ENCODE measurements at places on chromosomes 4 and X.

GRCh38 chr4:89009115-89009514 lies 47.9 kb downstream of the FAM13A start:
- no peak for DNase-seq

- DNase-seq = peak; percentile 38
Measured at GRCh38 chr4:173420324-173420752, 21.4 kb upstream of the SCRG1 start.

GRCh38 chr4:100823066-100823992 lies 305.5 kb upstream of the EMCN start:
- DNase-seq = peak; percentile 81

- no peak for DNase-seq
Measured at GRCh38 chr4:188811121-188811520, 671.9 kb downstream of the TRIML1 start.

DNA sequence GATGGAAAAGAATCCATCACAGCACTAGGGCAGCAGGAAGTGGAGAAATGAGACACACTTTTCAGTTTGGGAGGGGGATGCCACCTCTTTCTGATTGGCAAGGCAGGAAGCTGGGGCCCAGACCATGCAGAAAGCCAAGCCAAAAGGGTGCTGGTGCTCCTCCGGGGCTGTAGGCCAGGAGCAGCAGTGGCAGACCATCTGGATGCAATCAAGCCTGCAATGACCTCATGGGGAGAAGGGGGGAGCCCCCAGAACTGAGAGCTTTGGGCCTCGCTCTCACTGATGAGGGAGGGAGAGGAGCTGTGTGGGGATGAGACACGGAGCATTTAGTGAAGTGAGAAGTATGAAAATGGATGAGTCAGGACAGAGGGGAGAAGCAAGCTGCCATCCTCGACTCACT lies 141.3 kb upstream of the NALF2 start:
- peak; percentile 87 for DNase-seq

- DNase-seq = no peak
Measured at GRCh38 chr4:16731776-16732380, 166.6 kb downstream of the LDB2 start.

GRCh38 chr4:3516061-3516835 lies 16.0 kb downstream of the LRPAP1 start:
- DNase-seq = no peak

DNA sequence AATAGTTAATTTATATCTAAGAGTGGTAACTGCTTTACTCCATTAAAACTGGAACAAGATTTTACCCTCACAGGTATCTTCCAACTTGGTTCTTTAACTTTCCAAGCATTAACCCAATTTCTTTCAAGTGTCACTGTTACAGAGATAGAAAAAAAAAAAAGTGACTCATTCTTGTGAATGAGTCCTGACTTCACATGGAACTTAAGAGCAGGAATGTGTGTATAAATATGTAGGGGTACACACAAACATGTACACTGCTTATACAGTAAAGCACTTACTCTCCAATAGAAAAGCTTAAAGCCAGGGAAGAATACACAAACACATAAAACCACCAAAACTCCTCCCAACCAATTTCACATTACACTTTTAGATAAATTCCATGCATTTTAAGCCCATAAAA lies 38.8 kb downstream of the TAPT1 start:
- peak; percentile 14 for DNase-seq

DNA sequence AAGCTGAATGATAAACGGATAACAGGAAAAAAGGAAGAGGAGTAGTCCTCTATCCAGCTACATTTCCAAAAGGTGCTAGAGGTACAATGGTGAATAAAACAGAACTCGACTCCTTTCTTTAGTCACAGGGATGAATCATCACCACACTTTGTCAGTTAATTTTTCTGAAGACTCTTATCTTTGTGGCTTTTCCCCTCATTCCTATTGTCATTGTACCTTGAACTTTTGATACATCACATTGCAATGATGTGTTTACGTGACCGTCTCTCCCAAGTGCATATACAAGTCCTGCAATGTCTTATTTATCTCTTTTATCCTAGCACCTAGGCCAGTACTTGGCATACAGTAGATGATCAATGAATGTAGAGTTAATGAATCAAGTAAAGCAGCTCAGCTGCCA lies 134.7 kb downstream of the LHFPL1 start:
- no peak for DNase-seq

DNA sequence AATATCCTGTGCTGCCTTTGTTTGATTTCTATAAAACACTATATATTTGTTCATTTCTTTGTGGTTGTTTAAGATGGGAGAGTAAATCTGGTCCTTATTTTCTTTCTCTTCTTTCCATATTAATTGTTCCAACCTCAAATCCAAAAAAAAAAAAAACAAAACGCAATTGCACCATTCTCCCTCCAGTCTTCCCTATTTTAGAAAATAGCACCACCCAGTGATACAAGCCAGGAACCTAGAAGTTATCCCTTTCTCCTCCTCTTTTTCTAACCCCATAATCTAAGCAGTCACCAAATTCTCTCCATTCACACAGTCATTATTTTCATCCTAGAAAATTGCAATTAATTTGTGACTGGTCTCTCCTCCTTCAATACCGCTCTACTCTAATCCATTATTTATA lies 107.8 kb downstream of the GABRA3 start:
- no peak for DNase-seq

DNA sequence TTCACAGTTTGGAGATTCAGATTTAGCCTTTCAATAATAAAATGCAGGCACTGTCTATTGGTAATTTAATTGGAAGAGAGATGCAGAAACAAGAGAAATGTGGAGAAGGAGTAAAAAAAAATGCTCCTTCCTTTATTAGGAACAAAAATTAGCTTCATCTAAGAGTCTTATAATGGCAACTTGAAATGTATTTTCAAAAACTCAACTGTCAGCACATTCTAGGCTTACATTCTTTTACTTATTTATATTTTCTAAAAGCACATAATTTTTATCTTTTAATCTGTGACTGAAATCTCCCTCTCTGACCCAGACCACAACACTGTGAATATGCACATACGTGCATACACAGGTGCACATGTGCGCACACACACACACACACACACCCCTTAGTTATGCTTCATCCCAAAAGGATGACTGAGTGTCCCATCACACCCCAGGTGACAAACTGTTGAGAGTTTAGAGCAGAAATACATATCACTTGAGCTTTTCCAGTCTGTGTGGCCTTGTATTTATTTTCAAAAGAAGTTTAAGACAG lies 29.7 kb downstream of the NR3C2 start:
- DNase-seq = no peak

DNA sequence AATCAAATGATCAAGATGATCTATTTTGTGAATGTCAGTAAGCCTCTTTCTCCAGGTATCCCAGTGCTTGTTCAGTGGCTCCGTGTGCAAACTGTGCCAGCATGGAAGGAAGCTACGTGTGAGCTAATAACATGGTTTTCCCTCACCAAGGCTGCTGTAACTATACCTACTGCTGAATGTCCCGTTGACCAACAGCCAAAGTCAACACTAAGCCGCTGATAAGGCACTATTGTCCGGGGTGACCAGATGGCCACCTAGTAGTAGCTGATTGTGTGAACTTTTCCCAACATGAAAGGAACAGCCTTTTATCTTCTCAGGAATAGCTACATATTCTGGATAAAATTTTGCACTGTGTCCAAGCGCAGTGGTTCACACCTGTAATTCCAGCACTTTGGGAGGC lies 58.0 kb upstream of the ABCG2 start:
- DNase-seq = no peak

DNA sequence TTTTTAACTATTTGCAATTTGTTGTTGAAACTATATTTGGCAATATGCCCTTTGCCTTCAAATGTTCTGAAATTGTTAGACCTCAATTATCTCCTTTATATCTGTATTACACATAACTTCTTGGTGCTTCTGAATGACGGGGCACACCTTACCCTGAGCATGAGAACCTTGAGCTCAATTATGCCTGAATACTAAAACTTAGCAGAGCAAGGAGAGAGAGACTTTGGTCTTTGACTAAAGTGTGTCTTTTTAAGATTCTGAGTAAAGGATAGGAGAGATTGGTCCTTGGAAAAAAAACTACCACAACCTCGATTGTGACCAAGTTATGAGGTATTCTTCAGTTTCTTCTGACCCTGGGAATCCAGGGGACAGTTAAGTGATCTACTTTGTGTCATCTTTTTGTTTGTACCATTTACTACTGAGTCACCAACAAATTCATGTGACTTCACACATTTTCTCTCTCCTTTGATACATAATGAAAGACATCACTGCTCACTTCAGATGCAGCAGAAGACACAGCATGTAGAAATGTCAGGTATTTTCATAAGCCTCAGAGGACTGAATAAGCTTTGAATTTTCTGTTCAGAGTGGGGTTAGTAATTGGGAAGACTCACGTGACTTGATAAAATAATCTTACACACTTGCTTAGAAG lies 51.4 kb downstream of the PTTG2 start:
- peak; percentile 21 for DNase-seq

GRCh38 chrX:154014429-154015380 lies 5.0 kb downstream of the IRAK1 start:
- DNase-seq = no peak

DNA sequence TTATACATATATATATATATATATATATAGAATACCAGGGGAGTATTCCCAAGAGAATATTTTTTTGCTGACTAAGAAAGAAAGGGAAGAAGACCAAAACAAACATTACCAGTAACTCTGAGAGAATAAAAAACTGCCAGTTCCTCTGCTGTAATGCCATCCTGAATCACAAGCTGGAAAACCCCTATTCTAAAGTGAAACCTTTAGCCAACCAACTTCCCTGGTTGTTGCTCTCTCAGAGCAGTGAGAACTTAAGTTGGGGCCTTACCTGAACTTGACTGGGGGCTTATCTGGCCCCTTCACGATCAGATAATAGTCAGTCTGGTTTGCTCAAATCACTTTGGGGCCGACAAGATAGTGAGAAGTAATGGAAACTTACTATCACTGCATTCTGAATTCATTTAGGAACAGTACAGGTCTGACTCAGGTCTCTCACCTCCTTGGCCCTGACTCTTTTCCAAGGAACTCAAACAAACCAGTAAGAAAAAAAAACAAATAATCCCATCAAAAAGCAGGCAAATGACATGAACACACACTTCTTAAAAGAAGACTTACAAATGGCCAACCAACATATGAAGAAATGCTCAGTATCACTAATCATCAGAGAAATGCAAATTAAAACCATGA lies 62.5 kb downstream of the CD40LG start:
- peak; percentile 19 for DNase-seq

DNA sequence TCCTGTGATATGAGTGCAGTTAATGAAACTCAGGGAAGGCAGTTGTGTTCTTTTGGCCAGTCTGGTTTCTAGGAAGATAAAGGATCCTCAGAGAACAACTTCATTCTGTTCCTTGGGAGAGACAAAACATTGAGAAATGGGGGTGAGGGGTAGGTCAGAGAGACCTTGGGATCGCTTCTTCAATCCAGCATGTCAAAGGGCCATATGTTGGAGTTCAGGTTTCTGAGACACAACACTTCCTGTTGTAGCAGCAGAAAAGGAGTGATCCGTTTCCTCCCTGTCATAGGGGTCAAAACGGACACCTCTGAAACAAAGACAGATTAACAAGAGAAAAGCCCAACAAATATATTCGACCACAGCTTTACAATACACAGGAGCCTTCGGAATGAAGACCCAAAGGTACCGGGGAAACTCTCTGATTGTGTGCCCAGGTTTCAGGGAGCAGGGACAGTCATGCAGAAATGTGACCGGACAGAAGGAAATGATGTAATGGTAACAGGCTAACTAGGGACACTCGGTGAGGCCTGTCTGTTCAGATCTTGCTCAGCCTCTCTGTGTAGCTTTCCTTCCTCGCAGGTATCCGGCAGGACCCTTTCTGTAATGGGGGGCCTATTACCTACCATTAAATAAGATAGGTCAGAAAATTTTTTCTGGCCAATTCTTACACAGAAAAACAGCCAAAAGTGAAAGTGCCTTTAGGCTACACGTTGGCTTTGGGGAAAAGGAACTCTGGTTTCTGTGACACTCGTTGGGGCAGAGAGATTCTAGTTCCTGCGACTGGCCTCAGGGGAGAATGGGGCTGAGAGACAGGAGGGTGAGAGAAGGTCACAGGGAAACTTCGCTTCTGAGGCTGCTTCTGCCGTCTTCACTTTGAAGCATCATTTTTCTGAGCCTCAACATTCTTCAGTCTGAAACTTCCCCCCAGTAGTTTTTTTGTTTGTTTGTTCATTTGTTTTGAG lies 103.3 kb upstream of the TLR3 start:
- no peak for DNase-seq

DNA sequence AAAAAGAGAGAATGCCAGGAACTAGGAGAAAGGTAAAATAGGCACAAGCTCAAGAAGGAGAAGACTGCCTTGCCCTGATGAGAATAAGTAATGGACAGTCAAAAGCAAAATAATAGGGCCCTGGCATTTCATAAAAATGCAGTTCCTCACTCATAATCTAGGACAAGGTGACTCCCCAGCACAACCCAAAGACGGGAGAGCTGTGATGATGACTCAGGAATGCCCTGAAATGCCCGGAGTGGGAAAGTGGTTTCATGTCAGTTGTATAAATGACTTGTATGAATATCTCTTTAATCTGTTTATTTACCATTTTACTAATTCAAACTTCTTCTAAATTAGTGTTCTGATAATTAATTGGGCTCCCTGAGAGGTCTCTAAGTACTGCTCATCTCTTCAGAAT lies 28.8 kb upstream of the SETD7 start:
- DNase-seq = peak; percentile 46

DNA sequence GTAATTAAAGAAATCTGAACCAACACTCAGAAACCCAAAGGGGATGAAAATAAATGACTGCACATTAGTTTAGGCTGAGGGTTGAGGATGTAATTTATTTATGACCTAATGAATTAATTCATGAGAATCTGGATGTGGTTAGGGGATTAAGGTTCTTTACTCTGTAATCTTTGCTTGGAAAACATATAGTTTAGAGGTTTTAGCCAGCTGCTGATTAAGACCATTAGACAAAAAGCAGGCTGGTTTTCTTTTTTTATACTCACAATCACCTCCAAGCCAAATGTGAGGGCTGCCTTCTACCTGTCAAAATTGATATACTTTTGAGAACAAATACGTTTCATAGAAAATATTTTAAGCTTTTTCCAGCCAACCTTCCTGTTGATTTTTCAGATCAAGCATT lies 2705.8 kb downstream of the PCDH7 start:
- no peak for DNase-seq

DNA sequence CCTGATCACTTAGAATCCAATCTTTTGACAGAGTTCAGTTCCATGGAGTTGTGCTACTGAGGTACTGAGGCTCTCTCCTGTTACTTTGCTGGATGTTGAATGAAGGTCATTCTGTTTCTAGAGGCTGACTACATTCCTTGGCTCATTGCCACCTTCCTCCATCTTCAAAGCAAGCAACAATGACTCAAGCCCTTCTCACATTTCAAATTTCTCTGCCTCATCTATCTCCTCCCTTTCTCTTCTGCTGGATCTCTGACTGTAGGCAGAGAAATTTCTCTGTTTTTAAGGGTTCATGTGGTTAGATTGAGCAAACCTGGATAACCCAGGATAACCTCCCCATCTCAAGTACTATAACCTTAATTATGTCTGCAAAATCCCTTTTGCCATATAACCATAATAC lies 775.4 kb downstream of the STPG2 start:
- DNase-seq = no peak

- DNase-seq = peak; percentile 61
Measured at GRCh38 chrX:72308566-72309296, 3.0 kb upstream of the CITED1 start.
